ENCODE measurements at places on chromosomes 11 and 22. TPM values are rescaled to one million over a fixed set of nuclear protein-coding genes. Genes with fewer than 3 reads are reported as not detected.
A peak's percentile ranks its signal among the peaks of the same experiment; 100 is the strongest.

DNA sequence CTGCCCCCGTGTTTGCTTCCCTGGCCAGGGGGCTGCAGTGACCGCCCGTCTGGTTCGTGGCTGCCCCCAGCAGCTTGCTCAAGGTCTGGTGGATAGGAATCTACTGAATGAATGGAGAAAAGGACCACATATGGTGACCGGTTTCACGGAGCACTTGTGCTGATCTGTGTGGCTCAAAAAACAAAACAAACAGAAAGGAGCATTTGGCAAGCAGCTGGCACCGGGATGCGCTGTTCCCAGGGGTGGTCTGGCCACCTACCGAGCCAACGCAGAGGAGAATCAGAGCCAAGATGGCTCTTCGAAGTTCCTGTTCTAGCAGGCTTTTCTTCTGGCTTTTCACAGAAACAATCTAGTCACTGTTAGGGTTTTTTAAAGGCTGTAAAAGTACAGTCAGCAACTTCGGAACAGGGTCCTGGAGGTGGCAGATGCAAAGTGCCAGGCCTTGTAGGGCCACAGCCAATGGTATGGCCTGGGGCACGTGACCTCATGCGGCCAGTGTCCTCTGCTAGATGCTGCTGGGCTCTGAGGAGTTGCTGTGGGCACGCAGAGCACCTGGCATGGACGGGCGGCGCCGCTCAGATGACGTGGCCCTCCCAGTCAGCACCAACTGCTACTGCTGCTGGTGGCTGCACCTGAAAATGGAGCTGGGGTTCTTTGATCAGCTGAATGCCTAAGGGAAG is 27.3 kb upstream of the PACSIN2 start:
- no peaks in the 10 kb centered on the region for H3K36me3 ChIP-seq
- no peak overlapping the region for H3K27ac ChIP-seq
- no peak for DNase-seq
- no peaks in the 10 kb centered on the region for H3K27me3 ChIP-seq

HSCB gene
- 17.7 TPM for total RNA-seq

GRCh38 chr11:128040603-128041002 is 546.8 kb downstream of the ETS1 start:
- no peaks in the 10 kb centered on the region for H3K4me1 ChIP-seq
- H3K4me3 ChIP-seq, result no peak overlapping the region
- no peaks in the 10 kb centered on the region for H3K27me3 ChIP-seq
- DNase-seq, result no peak
- no peaks in the 10 kb centered on the region for H3K36me3 ChIP-seq

DNA sequence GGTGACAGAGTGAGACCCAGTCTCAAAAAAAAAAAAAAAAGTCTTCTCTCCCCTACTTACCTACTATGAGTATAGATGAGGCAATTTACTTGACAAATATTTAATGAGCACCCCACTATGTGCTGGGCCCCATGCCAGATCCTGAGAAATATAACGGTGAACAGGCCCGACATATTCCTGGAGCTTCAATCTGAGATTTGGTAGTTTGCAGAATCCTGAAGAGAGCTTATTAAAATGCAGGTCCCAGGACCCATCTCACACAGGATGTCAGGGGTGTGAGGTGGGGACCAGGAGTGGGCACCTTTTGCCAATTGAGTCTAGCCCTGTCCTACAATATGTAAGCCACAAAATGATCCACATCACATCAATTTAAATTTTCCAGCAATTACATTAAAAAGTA is 44.0 kb downstream of the KCNJ4 start:
- H3K27ac ChIP-seq, result no peak overlapping the region
- H3K27me3 ChIP-seq, result no peaks in the 10 kb centered on the region
- no peak for DNase-seq
- no peak overlapping the region for H3K4me3 ChIP-seq
- H3K36me3 ChIP-seq, result no peaks in the 10 kb centered on the region
- no peaks in the 10 kb centered on the region for H3K4me1 ChIP-seq

POLD4 gene
- total RNA-seq, result 23.0 TPM

SCUBE2 gene
- total RNA-seq, result not detected

GRCh38 chr22:44735518-44736428 is 16.6 kb upstream of the ARHGAP8 start:
- H3K4me1 ChIP-seq, result peaks cover 12% of the 10 kb centered on the region
- peak; percentile 92 for DNase-seq
- no peaks in the 10 kb centered on the region for H3K36me3 ChIP-seq
- no peaks in the 10 kb centered on the region for H3K27me3 ChIP-seq
- no peak overlapping the region for H3K4me3 ChIP-seq
- H3K27ac ChIP-seq, result no peak overlapping the region

GRCh38 chr22:38474003-38474607 is 6.2 kb downstream of the KDELR3 start:
- H3K4me3 ChIP-seq, result no peak overlapping the region
- H3K27me3 ChIP-seq, result peaks cover 5% of the 10 kb centered on the region
- no peak for DNase-seq
- no peaks in the 10 kb centered on the region for H3K36me3 ChIP-seq

DNA sequence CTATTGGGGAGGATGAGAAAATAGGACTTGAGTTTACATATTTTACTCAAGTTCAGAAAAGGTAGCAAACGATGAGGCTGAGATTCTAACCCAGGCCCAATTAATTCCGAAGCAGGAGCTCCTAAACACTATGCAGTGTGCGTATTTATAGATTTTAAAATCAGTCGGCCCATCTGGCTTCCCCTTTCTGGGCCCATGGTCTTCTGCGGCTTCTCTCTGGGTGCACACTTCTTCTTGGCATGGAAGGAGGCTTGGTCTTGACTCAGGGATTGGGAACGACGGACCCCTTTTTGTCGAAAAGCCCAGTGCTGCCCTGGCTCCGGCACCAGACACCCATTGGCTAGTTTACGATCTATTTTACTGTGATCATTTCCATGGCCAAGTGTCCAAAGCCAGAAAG is 1433.8 kb downstream of the BRD1 start:
- no peaks in the 10 kb centered on the region for H3K27me3 ChIP-seq
- no peak overlapping the region for H3K27ac ChIP-seq
- H3K36me3 ChIP-seq, result no peaks in the 10 kb centered on the region
- H3K4me3 ChIP-seq, result no peak overlapping the region
- H3K4me1 ChIP-seq, result no peaks in the 10 kb centered on the region
- no peak for DNase-seq

C11orf97 gene
- total RNA-seq, result not detected

DNA sequence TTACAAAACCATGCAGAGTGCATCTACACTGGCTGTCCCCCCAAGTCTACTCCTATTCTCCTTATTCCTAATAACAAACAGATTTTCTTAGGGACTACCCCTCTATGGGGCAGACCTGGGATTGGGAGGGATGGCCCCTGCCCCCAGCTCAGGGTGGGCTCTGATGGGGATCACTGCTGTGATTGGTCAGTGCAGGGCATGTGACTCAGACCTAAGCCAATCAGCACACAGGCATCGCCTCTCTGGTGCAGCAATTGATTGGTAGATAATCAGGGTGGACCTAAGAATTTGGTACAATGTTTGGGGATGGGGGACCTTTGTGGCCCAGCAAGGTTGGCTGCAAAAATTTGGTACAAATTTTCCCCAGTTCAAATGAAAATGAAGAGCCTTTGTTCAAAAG is 57.2 kb upstream of the SHANK2 start:
- no peak overlapping the region for H3K4me3 ChIP-seq
- no peaks in the 10 kb centered on the region for H3K27me3 ChIP-seq
- no peaks in the 10 kb centered on the region for H3K4me1 ChIP-seq
- no peaks in the 10 kb centered on the region for H3K36me3 ChIP-seq

DNA sequence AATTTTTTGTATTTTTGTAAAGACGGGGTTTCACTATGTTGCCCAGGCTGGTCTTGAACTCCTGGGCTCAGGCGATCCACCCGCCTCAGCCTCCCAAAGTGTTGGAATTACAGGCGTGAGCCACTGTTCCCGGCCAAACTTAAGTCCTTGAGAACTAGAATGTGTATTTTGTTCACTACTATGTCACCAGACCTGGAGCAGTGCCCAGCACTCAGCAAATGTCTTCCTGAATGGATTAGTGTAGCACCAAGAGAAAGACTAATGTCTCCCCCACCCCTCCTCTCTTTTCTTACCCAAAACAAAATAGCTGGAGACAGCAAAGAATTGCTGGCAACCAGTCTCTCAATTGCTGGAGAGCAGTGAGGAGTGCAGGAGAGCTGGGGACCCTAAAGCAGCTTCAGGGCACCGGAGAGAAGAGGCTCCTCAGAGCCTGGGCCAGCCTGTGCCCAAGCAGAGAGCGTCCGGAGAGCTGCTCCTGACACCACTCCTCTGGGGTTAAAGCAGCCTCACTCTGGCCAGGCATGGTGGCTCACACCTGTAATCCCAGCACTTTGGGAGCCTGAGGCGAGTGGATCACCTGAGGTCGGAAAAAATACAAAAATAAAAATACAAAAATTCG is 14.9 kb downstream of the SLC25A18 start:
- H3K27ac ChIP-seq, result no peak overlapping the region
- no peaks in the 10 kb centered on the region for H3K36me3 ChIP-seq
- H3K4me1 ChIP-seq, result no peaks in the 10 kb centered on the region

DNA sequence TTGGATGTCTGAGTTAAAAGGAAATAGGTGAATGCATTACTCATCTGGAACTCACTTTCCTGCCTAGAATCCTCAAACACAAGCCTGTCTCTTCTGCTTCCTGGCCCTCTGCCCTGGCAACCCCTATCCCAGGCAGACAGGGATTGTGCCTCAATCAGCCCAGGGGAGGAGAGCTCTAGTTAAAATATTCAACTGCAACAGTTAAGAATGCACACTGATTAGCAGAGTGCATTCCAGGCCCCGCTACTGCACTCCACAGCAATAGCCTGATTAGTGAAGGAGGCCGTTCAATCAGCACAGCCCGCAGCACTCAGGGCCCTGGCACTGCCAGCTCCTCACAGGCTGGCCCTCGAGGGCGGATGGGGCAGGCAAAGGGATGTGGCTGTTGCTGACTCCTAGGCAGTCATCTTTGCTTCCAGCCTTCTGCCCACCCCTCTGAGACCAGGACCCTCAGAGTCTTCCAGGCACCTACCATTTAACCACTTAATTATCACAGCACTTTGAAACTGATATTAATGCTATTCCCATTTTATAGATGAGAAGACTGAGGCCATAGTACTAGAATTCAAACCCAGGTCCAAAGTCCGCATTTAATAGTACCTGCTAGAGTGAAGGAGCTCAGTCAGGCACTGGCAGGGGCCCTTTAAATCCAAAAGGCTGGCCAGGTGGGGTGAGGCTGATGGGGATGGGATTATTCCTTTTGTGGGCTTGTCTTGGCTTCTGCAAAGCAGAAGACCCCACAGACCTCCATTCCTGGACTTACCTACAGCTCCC is 435.3 kb downstream of the SOX6 start:
- H3K4me3 ChIP-seq, result no peak overlapping the region
- DNase-seq, result no peak
- H3K27ac ChIP-seq, result no peak overlapping the region
- H3K4me1 ChIP-seq, result no peaks in the 10 kb centered on the region
- H3K27me3 ChIP-seq, result no peaks in the 10 kb centered on the region

GRCh38 chr11:74299015-74299414 is 12.4 kb downstream of the P4HA3 start:
- no peaks in the 10 kb centered on the region for H3K27me3 ChIP-seq
- no peak for DNase-seq
- no peak overlapping the region for H3K27ac ChIP-seq
- H3K4me1 ChIP-seq, result no peaks in the 10 kb centered on the region
- no peaks in the 10 kb centered on the region for H3K36me3 ChIP-seq

DNA sequence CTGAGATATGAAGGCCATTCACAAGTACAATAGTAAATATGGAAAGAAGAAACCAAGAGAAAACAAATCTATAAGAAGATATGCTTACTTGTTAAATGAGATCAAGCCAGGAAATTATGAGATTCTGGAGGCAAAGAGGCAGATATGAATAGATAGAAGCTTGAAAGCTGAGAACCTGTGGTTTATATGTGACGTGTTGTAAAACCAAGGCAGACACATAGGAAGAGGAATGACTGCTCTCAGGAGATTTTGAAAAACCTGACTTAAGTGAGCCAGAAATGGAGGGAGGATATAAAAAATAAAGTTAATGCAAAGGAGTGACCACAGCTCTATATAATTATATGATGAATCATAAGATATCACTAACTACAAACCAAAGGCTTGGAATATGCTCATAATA is 1160.5 kb upstream of the CNTN5 start:
- no peak overlapping the region for H3K4me3 ChIP-seq
- peaks cover 3% of the 10 kb centered on the region for H3K27me3 ChIP-seq
- no peak for DNase-seq
- H3K4me1 ChIP-seq, result peaks cover 19% of the 10 kb centered on the region

BACE1-AS gene
- 10.6 TPM for total RNA-seq

PITPNM1 gene
- total RNA-seq, result 57.1 TPM

GRCh38 chr11:96658436-96658835 is 268.6 kb downstream of the JRKL start:
- no peak overlapping the region for H3K27ac ChIP-seq
- H3K36me3 ChIP-seq, result no peaks in the 10 kb centered on the region
- no peaks in the 10 kb centered on the region for H3K4me1 ChIP-seq

Data from GM23338 (cell line).